ENCODE measurements at places on chromosomes 2 and 18.

DNA sequence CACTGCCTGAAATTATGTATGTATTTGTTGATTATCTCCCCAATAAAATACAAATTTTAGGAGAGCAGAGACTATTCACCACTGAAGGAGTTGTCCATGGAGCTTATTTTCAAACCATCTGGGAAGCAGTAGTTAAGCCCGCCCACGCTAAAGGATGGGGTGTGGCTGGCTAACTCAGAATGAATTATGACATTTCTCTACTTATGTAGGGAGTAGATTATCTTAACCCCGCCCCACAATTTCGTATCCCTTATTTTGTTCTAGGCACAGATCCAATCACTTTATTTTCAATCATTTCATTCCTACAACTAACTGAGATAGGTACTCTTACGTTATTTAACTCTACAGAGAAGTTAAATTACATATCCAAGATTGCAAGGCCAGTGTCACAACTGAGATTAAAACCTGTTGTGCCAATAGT, 1.4 kb upstream of the LAPTM4A start:
- DNase-seq, result peak; percentile 41

DNA sequence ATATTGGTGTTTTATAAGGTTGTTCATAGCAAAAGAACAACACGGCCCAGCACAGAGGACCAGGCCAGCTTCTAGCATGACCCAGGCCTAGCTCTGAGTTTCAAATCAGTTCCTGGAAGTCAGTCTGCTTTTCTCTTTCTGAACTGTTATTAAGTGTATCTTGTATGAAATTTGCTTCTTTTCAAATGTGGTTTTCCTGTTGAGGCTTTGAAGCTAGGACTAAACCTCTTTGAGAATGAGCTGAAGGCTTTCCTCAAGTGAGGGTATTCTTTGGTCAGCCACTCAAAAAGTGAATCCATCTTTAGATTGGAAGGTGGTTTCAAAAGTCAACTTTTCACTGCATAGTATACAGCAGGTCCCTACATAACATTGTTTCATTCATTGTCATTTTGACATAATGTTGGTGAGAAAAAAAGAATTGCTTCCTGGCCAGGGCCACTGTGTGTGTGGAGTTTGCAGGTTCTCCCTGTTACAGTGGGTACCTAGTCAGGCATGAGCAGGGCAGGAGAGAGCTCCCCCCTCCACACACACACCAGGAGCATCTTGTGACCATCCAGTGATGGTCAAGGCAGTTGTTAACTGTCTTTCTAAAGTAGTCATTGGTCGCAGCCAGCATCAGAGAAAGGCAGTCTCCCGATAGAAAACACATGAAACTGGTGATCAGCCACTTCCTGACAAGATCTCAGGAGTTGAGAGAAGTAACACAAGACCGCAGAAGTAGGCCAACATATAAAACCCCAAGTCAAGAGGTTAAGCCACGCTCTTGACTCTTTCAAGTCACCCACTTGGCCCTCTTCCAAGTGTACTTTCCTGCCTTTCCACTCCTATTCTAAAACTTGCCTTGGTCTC, 6.7 kb upstream of the ACAA2 start:
- no peak for DNase-seq

GRCh38 chr2:218889937-218890336, 9.3 kb downstream of the WNT10A start:
- DNase-seq, result no peak

- no peak for DNase-seq
These were observed 29.2 kb upstream of the CERS6 start for GRCh38 chr2:168426861-168427260.

DNA sequence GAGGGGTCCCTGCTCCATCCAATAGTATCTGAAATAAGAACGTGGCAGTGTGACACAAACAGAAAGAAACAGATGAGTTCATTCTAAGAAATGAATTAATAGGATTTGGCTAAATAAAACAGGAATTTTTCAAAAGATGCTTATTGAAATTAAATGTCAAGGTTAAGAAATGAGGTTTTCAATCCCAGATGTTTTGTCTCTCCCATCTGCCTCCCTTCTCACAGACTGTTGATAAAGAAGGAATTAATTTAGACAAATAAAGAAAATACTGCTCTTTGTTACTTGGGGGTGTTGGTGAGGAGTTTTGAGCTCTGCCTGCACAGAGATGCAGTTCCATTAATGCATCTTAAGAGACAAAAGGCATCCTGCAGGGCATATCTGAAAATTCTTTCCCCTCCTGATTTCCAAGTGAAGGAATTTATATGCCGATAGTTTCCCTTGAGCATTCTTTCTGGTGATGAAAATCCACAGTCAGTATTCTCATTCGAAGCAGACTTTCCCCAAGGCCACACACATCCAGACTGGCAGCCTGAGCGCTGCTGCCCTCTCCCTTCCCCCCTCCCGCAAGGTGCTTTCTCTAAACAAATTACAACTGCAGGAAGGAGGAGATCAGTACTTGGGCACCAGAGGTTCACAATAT, 385.4 kb upstream of the RND3 start:
- no peak for DNase-seq

- no peak for DNase-seq
These were observed 90.0 kb upstream of the ALPP start for GRCh38 chr2:232288489-232289030.

GRCh38 chr2:27891673-27892105, 1.2 kb downstream of the BABAM2 start:
- DNase-seq, result no peak

DNA sequence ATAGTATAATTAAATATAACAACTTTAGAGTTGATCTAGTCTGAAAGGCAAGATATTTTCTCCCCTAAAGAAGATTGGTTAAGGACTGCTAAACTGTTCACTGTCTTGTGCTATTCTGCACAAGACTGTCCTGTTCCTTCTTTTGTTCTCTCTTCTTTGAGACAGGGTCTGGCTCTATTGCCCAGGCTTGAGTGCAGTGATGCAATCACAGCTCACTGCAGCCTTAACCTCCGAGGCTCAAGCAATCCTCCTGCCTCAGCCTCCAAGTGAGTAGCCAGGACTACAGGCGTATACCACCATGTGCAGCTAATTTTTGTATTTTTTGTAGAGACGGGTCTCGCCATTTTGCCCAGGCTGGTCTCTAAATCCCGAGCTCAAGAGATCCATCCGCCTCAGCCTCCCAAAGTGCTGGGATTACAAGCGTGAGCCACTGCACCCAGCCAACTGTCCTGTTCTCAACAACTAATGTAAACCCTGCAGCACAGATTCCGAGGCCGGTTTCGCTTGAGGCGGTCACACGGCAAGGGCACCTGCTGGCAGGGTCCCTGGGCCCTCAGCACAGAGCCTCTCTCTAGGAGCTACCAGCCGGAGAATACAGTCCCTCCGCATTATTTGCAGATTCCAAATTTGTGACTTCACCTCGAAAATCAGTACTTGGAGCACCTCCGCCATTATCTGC, 16.4 kb downstream of the PXDN start:
- DNase-seq, result no peak

DNA sequence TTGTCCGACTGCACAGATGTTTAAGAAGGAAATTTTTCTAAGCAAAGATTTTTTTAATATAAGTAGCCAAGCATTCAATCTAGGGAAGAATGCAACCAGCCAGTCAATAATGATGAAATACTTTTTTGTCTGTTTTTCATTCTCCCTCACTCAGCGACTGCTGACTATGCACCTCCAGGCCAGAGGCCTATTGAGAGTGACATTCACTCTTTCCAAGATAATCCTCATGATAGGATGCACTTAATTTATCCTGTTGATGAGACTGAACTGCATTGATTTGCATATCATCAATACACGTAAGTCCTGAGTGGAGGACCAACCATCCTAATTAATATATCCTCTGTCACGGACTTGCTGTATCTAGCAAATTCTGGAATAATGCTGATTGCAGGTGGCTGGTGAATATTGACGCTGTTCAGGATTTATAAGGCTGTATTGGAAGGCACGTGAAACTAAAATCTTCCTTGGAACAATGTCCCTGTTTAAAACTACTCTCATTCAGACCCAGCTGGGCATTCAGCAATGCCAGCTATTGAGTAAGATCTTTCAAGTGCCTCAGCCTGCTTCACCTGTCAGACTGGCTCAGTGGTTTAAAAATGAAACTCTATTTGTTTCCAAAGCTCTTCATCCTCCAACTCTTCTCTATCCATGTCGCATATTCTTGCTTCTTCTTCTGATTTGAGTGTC, 142.2 kb downstream of the MAP2 start:
- DNase-seq, result no peak

DNA sequence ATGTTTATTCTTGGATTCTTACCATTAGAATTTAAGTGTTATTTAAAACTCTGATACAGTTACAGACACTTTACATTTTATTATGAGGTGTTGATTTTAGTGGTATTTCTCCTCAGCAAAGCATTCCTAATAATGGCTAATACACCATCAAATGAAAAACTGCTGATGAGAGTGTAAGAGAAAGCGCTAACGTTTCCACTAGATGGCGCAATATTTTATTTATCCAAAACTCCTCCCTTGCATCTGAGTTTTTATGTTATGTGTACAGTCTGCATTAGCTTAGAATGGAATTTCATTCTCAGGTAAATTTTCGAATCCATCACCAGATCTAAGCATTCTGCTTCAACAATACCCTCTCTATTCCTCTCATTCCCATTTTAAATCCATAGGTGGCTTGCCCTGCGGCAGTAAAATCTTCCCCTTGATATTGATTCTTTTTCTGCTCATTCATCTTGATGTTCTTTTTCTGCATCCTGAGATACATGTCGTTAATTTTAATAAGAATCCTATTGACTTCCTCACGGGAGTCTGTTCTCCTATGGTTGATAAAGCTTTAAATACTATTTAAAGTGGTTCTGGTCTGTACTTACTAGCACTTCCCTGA, 53.9 kb downstream of the PRKRA start:
- DNase-seq, result peak; percentile 22

GRCh38 chr2:419687-420317, 131.9 kb upstream of the ALKAL2 start:
- DNase-seq, result no peak

- DNase-seq, result no peak
These were observed 1434.4 kb downstream of the LRP1B start for GRCh38 chr2:140696449-140696848.

DNA sequence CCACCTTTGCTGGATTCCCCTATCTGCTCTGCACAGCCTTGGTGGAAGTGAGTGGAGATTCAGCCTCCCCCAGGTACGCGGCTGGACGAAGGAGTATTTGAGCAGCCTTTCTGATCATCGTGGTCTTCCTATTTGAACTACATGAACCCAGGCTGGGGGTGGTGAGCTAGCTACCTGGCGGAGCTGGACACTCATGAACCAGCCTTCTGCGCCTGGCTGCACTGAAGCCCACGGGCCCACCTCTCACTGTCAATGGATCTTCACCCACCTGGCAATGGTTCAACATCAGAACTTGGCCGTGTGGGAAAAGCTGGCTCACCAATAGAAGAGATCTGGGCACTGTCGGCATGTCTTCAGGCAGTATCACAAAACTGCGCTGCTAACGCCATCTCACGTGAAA, 35.4 kb downstream of the ANKMY1 start:
- no peak for DNase-seq

GRCh38 chr2:30670453-30670852, 136.8 kb downstream of the CAPN13 start:
- no peak for DNase-seq

DNA sequence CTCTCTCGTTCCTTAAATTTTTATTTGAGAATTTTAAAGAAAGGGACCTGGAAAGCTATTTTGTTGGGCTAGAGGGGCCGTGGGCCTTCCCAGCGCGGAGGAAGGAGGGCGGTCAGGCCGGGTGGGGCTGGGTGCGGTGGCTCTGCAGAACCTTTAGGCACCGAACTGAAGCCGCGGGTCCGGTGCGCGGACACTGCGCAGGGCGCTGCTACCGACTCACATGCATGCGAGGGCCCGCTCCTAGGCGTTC, 1.6 kb upstream of the TWIST2 start:
- DNase-seq, result no peak

- no peak for DNase-seq
These were observed 1368.0 kb upstream of the ZEB2 start for GRCh38 chr2:145887915-145888314.

- no peak for DNase-seq
These were observed 487.5 kb downstream of the DLGAP1 start for GRCh38 chr18:3967359-3968180.

DNA sequence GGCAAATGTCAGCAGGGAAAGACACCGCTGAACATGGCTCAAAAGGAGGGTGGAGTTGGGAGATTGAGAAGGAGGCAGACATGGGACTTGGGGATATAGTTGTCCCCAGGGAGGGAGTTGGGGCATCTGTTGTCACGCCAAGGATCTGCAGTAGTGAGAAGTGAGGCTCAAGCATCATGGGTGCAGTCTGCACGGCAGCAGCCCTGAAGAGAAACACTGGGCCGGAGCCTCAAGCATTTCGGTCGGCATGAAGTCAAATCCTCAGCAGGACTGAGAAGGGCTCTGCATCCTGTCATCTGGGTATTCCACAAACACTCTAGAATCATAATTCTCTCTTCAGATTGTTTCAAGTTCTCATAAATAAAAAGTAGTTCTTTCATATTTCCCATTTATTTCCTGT, 132.7 kb upstream of the DAPL1 start:
- DNase-seq, result no peak

DNA sequence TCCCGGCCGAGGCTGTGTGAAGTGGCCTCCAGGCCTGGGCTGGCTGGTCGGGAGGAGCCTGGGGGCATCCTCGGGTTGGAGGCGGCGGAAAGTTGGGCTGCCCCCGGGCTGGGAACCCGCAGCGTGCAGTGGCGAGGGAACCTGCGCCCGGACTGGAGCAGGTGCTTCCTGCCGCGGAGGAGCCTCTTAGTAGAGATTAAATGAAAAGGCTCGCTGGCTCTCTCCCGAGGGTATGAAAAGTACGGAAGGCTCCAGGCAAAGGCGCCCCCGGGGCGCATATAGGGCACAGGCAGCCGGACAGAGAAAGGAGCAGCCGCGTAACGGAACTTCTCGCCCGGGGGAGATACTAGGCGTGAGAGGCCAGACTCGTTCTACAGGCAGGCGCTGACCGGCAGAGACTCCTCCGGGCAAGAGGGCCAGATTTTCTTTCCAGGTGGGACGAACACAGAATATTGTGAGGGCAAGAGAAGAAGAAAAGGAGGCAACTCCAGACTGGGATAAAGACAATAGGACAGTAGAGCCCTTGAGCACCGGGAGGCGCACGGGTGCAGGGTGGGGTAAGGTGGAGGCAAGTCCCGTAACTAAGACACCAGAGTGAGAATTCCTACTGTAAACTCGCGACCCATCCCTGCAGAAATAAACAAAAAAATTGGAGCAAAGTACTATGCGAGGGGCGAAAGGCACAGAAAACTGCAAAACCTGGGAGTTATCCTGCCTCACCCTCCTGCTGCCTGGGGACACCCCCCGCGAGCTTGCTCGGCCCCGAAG, 816 bp downstream of the CDH2 start:
- no peak for DNase-seq

DNA sequence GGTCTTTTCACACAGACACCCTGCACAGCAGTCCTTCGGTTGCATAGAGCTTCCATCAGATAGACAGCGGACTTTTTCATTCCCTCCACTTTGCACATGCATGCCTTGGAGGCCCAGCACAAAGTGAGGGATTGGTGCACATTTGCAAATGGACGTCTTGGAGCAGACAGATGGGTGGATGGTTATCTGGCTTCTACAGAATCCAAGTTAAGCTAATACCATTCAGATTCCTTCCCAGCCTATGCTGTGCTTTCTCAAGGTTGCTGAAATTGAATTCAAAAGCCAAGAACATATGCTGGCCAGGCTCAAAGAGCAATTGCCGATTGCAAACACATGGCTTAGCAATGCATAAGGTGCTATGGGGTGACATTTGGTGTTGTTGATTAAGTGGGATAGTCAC, 186.4 kb downstream of the VAPA start:
- no peak for DNase-seq

GRCh38 chr18:66872277-66872676, 268.4 kb upstream of the CDH19 start:
- peak; percentile 7 for DNase-seq

GRCh38 chr2:61660511-61661388, 122.6 kb upstream of the XPO1 start:
- DNase-seq, result no peak

GRCh38 chr18:79956276-79956675, 4.8 kb upstream of the SLC66A2 start:
- DNase-seq, result no peak
